ENCODE measurements at places on chromosomes 2 and 18.

DNA sequence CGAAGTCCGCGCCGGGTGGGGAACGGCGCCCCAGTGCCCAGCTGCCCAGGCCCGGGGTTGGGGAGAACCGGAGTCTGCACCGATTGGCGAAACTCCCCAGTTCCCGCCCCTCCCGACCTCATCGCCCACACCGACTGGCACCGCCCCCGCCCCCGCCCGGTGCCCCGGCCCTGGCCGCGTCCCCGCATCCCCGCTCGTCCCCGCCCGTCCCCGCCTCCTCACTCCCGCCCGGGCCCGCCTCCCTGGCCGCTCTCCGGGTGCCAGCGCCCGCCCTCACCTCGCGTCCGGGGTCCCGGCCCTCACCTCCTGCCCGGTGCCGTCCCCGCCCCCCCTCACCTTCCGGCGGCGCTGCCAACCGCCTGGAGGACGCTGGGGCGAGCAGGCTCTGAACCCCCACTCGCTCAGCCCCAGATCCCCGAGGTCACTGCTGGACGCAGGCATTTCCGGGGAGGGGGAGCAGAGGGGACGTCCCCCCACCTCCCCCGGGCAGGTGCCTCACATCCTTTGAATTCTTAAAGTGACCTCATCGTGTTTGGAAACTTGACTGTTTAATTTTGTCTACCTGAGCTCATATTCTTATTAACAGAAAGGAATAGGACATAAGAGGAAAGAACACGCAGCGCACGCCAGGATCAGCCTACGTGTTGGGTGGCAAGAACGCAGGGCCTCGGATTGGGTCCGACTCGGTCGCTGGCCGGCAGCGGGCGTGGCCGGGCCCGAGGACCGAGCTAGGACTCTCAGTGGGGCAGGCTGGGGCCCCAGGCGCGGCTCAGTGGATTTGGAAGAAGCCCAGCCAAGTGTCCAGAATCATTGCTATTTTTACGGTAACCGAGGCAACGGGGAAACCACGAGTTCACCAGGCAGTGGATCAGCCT lies at the start of gene FAM110C:
Gene FAM110C, minus strand, starts transcription at position 35 of the 875 bp plus-strand sequence. CDS start 120 bp downstream, outside the sequence.
- DNase-seq, result no peak

DNA sequence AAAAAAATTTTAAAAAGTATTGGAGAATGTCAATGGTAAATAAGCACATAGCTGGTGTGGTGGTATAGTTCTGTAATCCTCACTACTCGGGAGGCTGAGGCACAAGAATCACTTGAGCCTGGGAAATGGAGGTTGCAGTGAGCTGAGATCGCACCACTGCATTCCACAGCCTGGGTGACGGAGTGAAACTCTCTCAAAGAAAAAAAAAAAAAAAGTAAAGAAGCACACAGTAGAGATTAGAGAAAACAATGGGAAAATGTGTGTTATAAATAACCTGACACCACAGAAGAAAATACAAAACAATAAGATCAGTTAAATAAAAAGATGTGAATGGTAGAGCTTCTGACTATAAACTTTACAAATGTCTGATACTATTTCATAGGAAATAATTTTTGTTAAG lies 163.7 kb upstream of the WDSUB1 start:
- DNase-seq, result no peak

DNA sequence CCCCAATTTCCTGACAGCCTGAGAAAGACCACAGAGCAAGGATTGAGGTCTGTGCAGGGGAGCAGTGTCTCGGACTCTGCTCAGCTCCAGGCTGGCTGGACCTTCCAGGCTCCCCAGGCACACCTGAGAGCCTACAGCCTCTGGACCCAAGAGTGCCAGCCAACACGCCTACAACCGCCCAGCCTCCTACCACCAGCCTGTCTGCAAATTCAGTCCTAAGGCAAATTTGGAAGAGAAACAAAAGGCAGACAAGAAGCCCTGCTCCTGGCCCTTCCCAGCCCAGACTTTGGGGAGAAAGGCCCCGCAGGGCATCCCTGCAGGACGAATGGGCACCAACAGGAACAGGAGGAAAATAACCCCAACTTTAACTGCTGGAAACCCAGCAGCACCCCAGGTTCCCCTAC lies 1.9 kb downstream of the HS6ST1 start:
- no peak for DNase-seq

DNA sequence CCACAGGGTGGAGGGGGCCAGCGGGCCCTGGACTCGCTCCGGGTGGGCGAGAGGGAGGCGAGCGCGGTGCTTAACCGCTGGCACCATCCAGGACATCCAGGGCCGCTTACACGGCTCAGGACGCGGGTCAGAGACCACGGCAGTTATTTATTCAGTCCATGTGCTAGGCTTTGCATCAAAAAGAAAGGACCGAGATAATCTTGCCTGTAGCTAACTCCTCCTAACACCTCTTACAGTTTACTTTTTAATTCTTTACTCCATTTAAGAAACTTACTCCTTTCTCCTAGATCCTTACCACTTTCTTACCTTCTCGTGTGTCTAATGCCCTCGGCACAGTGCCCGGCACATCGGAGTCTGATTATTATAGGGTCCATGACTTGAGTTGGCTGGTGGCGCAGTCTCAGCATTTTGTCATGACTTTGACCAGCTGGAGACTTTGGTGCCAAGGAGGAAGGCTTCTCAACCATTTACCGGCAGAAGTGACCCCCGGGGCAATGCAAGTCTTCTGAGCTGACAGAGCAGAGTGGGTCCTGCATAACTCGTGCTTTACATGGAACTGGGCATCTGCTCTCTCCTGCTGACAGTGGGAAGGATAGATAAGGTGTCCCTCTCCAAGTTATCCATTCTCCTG lies 503 bp downstream of the ANXA4 start:
- no peak for DNase-seq

GRCh38 chr2:18200771-18201170 lies 322.3 kb downstream of the KCNS3 start:
- DNase-seq, result no peak
